ENCODE measurements at places on chromosomes 12 and 14.

DNA sequence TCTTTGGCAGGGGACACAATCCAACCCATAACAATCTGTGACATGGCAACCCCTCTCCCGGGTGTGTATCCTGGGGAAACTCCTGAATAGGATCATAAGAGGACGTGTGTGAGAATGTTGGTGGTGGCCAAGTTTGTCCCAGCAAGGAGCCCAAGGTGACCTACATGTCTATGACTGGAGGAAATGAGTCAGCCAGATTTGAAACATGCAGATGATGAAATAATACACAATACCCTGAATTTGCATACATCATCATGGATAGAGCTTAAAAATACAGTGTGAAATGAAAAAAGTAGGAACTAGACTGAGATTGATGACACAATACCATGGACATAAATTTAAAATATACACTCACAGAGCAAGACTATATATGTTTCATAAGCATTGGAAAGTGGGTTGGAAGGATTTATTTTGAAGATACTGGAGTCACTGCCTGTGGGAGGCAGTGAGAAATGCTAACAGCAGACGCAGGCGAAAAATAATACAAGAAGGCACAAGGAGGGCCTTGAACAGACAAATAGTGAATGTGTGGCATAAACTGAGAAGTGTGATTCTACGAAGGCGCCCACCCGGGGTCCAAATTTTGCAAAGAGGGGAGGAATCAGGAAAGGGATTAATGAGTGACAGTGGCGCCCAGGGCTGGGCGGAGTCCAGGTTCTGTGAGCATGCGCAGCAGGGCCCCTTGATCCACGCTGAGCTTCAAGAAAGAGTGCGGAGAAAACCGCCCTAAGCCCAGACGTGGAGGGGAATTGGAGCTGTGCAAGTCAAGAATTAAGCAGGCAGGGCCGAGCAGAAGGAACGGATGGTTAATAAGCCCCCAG, 7.0 kb upstream of the MAP1LC3B2 start:
- DNase-seq = no peak

GRCh38 chr12:25982416-25982815, 23.9 kb downstream of the RASSF8 start:
- no peak for DNase-seq

- DNase-seq = no peak
Observed at GRCh38 chr12:49189731-49190716, 1.1 kb upstream of the TUBA1A start.

- DNase-seq = no peak
Observed at GRCh38 chr14:102206918-102207317, 67.2 kb downstream of the WDR20 start.

DNA sequence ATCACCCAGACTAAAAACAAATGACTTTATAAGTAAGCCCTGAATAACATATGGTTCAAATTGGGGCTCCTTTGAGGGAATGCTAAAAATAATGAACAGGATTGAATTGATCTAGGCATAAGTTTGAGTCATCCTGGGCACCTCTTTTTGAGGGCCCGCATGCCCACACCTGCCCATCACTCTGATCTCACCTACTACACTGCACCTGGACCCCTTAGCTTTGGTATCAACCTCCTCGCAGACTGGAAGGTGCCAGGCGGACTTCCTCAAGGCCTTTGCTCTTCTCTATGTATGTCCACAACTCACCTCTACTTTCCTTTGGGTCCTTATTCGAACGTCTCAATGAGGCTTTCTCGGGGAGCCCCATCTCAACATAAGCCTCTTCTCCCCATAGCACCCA, 17.2 kb downstream of the NTN4 start:
- no peak for DNase-seq

- no peak for DNase-seq
Observed at GRCh38 chr12:22322091-22322490, 12.4 kb downstream of the ST8SIA1 start.

GRCh38 chr12:49478949-49479664, 59.7 kb upstream of the KCNH3 start:
- DNase-seq = no peak

DNA sequence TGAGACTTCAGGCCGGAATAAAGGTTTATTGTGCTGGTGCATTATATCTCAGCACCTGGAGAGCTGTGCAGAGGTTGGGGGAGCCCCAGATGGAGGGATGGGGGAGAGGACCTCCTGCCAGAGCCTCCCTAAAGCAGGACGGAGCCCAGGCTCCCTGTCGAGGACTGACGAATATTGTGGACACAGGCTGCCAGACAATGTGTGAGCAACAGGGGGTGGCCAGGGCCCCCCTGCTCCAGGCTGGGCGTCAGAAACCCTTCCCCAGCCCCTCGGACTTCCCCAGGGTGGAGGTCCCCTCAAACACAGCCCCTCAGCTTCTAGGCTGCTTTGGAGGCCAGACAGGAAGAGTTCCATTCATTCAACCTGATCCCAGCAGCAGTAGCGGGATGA, 8.0 kb downstream of the TMEM119 start:
- no peak for DNase-seq

DNA sequence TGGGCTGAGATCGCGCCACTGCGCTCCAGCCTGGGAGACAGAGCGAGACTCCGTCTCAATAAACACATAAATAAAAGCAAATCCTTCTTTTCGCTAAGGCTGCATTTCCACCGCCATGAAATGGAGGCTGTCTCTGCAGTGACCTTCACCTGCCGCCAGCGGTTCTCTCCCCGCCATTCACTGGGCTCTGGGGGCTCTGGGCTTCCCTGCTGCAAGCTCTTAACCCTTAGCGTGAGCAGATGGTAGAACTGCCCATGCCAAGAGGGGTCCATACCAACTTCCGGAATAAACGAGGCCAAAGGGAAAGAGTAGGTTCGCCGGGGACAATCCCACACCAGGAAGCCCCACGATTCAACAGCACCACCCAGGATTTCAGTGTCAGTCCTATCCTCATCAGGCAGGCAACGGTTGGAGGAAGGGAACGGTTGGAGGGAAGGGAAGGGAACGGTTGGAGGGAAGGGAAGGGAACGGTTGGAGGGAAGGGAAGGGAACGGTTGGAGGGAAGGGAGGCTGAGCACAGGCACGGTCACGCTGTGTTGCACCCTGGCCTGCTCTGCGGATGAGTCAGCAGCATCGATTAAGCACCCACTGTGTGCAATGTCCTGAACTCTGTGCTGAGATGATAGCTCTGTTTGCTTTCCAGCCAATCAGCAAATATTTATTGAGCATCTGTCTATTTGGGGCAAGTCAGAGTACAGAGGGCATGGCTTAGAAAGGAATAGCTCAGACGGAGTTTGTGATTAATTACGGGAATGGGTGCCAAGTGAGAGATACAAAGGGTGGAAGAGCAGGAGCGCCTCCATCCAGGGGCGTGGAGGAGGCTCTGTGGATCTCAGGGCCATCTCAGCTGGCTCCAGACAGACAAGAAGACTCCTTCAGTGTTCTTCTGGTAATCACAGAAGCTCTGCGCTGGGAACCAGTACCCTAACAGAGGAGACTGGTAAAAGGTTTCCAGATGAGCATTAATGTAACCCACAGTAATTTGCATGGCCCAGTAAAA, 77.9 kb downstream of the NINJ2 start:
- no peak for DNase-seq

DNA sequence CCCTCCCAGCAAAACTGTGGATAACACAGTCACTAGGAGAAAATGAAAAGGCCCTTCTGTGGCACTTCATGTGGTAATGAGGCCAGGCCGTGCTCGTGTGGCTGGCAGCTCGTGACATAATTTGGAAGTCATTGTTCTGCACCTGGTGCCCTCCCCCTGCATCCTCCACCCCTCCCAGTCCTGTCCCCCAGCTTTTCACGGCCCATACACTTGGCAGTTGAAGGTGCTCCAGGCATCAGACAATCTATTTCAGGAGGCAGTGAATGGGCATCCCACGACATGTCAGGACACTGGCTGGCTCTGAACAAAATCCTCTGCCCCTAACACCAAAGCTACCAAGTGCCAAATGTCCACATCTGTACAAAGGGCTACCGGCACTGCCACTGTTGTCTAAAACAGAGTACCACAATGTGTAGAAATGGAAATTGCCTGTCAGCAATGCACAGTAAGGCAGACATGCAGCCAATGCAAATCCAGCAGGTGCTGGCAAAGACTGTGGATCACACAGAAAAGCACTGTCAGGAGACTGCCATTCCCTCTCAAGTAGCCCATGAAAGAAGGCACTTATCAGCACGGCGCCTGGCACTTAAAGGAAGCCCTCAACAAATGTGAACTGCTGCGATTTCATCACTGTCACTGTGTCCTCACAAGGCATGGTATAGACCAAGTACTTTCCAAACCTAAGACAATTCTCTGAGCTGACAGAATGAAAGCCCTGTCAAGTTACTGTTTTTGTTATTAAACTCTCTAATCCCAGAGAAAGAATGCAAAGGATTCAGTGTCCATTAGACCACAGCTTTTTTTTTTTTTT, 39.1 kb downstream of the CORO1C start:
- no peak for DNase-seq

- no peak for DNase-seq
Observed at GRCh38 chr14:55125403-55125802, 3.6 kb upstream of the LGALS3 start.

GRCh38 chr12:105393587-105393986, 63.1 kb downstream of the C12orf75 start:
- DNase-seq = no peak

GRCh38 chr12:51864833-51865670, 16.5 kb upstream of the FIGNL2 start:
- no peak for DNase-seq

DNA sequence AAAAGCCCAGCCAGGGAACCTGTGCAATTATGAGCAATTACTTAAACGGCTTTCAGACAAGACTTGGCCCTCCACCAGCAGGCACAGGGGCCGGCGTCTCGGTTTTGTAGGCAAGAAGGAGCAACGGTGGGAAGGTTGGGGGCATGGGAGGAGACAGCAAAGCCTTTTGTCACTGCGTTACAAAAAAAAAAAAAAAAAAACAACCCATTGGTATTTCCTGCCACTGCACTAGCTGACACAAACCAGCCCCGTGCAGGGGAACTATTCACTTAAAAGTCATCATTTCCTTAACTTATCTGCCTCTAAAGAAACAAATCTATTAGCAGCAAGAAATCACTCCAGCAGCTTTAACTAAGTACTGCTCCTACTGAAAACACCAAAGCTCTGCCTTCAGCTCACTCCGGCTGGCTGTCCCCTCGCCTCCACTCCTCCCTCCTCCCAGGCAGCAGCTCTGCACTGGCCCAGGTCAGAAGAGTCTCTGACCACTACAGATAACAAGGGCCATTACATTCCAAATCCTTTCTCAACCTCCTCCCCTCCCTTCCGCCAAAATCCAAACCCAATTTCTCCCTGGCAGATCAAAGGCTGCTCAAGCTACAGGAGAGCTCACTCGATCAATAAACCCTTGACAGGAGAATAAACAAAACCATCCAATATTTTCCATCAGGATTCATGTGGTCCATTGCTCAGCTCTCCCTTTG, 105.2 kb upstream of the CDKN3 start:
- DNase-seq = no peak

DNA sequence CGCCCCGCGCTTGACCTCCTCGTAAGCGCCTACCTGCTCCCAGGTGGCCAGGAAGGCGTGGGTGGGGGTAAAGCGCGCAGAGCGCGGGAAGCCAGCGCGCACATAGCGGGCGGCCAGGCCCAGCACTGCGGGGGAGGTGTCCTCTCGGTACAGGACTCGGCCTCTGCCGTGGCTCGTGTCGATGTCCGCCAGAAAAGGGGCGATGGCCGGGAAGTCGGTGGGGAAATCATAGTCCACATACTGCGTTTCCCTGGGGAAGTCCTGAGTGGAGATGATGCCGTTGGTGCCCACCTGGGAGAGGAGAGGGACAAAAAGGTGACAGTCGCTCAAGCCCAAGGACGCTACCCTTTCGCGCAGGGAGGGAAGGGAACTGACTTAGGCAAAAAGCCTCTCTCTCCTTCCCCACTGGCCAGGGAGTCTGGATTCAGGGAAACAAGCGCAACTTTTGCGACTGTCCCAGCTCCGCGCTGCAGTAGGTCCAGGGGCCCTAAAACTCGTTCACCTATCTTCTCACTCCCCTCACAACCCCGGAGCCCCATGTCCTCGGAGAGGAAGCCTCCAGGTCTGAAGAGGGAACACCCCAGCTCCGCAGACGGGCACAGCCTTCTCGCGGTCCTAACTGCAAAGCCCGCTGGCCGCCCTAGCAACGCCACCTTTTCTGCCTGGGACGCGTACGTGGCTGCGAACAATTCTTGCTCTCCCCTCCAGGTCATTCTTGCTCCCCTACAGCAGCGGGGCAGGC, 815 bp downstream of the NID2 start:
- DNase-seq = no peak

GRCh38 chr12:4270831-4271716, 2.5 kb upstream of the CCND2 start:
- DNase-seq = no peak

DNA sequence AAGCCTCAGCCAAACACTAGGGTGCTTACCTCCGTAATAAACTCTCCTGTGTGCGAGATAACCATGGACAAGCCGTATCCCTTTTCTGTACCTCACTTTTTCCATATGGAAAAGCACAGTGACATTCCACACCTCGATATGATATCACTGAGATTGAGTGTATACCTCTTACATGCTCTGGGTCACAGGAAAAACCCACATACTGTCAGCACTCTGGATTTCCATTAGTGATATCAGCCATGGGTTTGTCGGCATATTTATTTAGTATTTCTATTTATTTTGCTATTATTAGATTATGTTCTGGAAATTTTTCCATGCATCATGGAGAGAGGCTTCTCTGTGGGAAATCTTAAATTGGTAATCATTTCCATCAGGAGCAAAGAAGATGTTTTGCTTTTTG, 28.0 kb upstream of the DAAM1 start:
- no peak for DNase-seq

GRCh38 chr12:131140069-131140435, 186.3 kb downstream of the ADGRD1 start:
- no peak for DNase-seq

DNA sequence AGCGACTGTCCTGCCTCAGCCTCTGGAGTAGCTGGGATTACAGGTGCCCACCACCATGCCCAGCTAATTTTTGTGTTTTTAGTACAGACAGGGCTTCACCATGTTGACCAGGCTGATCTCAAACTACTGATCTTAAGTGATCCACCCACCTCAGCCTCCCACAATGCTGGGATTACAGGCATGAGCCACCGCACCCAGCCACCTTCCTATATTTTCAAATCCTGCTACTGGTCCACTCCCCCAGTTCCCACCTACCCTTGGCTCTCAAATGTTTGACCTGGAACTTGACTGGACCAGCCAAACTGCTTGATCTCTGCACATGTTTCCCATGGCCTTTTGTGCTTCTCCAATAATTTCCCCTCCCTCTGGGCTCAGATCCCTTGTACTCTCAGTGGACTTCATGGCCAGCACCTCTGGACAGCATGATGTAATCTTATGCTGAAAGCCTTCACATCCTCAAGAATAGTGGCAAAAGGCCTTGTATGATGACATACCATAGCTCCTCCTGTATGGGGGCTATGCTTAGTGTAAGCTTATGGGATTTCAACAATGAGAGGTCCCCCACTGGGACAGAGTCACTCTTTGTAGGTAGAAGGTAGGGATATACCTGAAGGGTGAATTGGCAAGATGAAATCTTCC, 2.5 kb upstream of the CCDC184 start:
- DNase-seq = no peak

DNA sequence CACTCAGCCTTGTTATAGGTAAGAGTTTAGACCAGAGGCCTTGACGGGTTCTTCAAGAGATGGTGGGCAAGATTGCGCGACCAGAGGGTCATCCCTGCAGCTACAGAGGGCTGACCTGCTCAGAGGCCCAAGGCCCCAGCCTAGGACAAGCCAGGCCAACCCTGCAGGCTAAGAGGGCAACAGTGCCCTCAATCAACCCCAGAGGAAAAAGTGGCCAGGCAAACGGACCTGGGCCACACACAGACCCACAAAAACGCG, 1.3 kb downstream of the SSH1 start:
- no peak for DNase-seq

- DNase-seq = no peak
Observed at GRCh38 chr12:123034865-123035264, 54.4 kb downstream of the ARL6IP4 start.
